ENCODE measurements at places on chromosomes 11 and 22.

- DNase-seq = no peak
Observed at GRCh38 chr11:33160136-33160535, 1.1 kb downstream of the CSTF3 start.

GRCh38 chr11:2585566-2586086 is 114.2 kb downstream of the KCNQ1OT1 start:
- DNase-seq = no peak

DNA sequence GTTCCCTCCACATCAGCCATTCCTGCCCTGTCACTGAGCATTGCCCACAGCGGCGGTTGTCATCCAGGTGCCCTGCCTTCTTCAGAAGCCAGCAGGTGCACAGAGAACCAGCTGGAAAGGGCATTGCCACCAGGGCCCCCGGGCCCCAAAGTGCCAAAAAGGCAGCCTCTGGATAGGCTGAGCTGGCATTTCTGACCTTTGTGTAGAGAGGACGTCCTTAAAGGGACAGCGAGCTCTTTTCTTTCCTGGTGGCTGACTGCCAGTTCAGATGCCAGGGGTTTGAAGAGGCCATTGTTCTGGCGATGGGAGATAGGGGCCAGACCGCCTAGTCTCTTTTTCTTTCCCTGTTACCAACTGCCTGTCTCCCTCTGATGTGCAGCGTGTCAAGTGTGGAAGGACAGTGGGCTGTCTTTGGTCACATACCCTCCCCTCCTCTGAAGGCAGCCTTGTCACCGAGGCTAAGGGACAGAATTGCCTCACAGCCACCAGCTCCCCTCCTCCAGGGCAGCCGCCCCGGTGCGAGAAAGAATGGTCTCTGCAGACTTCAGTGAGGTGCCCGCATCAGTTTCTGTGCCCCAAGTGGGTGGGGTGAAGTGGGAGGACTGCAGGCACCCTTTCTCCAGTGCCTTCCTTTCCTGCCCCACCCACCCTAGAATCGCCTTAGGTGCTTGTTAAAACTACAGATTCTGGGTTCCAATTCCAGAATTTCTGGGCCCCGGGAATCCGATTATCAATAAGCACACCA is 109.6 kb downstream of the SCN3B start:
- no peak for DNase-seq

DNA sequence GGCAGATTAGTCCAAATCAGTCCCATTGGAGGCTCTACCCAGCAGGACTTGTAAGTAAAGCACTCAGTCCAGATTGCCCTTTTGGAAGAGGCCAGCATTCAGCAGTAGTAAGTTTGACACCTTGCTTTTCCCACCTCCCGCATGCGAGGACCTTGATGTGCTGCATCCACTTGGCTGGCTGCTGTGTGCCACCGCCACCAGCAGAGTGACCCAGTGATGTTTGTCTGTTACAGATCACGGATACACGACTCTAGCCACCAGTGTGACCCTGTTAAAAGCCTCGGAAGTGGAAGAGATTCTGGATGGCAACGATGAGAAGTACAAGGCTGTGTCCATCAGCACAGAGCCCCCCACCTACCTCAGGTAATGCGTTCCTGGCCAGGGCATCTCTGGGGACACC is 6.6 kb downstream of the SMARCB1 start:
- no peak for DNase-seq

DNA sequence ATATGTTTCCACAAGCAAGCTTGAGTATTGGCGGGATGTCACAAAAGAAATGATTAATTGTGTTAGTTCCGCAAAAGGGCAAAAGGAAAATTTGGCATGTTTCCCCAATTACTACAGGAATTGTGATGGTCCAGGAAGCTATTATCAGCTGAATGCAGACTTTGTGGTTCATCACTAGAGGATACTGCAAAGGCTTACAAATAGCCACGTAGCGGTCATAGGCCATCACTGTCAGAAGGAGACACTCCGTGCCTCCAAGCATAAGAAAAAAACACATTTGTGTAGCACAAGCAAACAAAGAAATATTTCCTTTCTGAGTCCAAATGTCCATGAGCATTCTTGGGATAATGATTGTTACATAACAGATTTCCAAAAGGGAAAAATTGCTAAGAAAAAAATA is 1.8 kb downstream of the OR10AG1 start:
- DNase-seq = no peak

DNA sequence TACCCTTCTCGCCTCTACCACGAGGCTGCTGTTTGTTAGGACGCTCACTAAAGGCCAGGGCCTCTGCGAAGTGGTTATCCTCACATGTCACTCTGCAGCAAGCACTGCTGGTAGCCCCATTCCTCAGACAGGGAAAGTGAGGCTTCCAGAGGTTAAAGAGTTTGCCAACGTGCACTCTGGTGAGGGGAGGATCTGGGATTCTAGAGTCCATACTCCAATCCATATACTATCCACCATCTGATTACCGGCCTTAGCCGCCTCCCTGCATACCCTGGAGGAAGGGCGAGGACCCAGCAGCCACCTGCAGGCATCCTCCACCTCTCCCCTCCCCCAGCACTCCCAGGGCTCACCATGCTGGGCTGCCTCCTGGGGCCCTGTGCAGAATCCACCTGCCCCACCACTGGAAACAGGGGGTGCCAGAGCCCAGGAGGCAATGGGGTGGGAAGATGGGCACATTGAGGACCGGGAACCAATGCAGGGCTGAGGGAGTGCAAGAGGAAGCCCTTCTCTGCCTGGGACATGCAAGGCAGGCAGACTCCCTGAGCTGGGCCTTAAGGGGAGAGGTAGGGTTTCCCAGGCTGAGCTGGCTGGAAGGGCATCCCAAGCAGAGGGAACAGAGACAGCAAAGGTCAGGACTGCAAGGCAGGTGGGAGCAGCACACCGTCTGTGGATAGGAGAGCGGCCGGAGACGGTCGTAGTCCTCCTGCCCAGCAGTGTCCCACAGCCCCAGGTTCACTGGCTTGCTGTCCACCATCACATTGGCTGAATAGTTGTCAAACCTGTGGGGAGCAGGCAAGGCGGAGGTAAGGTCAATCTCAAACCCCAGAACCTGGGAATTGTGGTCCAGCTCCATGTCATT is 11.7 kb downstream of the RAC2 start:
- no peak for DNase-seq

GRCh38 chr22:30695351-30695851 is 727 bp downstream of the OSBP2 start:
- no peak for DNase-seq

- DNase-seq = no peak
Observed at GRCh38 chr11:3155216-3155615, 9.9 kb downstream of the OSBPL5 start.

- DNase-seq = no peak
Observed at GRCh38 chr11:14636119-14636518, 7.5 kb upstream of the PDE3B start.

- no peak for DNase-seq
Observed at GRCh38 chr11:130089674-130090073, 20.0 kb downstream of the APLP2 start.

DNA sequence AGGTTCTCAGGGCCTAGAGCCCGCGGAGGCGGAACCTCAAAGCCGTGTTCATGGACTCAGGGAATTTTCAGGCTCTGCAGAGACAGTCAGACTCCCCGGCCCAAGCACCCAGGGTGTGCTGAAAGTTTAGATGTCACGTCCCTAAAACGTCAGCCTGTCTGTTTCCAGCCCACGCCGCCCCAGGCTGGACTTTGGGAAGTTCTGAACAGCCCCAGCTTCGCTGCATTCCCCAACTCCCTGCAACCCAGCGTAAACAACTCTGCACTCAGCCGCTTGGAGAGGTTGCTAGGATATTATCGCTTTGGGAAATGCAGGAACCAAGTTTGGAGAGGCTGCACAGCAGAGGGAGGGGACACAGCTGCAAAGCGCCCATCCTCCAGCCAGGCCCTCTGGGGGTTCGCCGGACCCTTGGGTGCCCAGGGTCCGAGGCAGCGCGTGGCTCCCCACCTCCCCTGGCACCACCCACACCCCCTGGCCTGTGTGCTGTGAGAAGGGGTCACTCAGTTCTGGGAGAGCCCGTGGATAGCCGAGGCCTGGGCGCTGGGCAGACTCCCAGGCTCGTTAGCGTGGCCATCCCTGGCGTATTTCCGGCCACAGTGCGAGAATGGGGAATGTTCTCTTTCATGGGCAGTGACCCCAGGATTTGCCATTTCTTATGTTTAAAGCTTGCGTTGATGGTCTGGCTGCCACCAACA is 120.5 kb upstream of the FGF3 start:
- DNase-seq = no peak

GRCh38 chr22:46984751-46985506 is 222.5 kb downstream of the TBC1D22A start:
- DNase-seq = no peak

DNA sequence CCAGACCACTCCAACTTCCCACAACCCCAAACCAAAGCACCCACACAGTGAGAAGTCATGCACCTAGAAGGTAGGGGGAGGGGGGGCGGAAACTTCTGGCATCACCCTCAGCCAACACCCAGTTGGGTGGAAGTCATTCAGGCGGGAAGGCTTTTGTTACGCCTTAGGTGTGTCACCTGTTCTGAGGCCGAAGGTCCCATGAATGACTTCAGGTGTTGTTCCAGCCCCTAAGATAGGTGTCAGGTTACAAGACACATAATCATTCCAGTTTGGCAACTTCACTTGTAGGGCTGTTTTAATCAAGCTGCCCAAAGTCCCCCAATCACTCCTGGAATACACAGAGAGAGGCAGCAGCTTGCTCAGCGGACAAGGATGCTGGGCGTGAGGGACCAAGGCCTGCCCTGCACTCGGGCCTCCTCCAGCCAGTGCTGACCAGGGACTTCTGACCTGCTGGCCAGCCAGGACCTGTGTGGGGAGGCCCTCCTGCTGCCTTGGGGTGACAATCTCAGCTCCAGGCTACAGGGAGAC is at the start of gene TMPRSS4:
TMPRSS4 (plus strand) TSS at position 325 of the 528 bp plus-strand sequence. CDS start 225 bp downstream, outside the sequence.
- no peak for DNase-seq

GRCh38 chr11:75338516-75339208 is 12.8 kb downstream of the ARRB1 start:
- DNase-seq = no peak

DNA sequence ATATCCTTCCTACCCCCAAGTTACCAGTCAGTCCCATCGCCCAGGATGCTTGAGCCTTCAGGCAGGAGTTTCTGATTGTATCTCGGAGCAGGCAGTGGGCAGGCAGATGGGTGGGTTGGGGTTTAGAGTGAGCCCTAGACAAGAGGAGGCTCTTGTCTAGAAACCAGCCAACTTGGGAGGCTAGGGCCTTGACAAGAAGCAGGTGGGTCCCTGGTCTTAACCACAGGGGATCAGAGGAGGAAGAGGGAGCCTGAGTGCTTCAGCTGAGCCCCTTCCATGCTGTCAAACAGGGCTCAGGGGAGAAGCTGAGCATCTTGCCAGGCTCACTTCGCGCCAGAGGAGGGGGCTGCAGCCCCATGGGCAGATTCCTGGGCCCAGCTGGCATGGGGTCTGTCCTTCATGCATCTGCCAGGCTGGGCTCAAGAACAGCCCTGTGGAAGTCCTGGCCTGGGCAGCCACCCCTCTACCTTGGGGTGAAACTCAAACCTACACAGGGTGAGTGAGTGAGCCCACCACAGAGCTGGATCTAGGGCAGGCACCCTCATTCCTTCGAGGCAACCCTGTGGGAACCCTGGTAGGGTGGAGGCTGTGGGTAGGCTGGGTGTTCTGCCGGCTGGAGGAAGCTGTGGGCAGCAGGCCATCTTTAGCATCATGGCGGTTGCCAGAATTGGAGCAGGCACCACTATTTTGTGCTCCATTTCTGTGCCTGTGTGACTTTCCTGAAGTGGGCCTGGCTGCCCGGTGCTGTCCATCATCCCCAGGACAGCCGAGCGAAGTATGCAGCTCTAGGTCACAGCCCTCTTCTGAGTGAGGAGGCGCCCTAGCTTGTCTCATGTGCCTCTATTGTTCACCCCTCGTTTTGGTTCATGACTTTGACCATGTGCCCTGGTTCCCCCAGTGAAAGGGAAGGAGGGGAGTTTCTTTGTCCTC is 108.1 kb downstream of the MORC2 start:
- no peak for DNase-seq

- DNase-seq = no peak
Observed at GRCh38 chr11:16924826-16925560, 89.2 kb downstream of the PLEKHA7 start.

GRCh38 chr11:18229501-18229900 is 7.1 kb downstream of the SAA4 start:
- no peak for DNase-seq

DNA sequence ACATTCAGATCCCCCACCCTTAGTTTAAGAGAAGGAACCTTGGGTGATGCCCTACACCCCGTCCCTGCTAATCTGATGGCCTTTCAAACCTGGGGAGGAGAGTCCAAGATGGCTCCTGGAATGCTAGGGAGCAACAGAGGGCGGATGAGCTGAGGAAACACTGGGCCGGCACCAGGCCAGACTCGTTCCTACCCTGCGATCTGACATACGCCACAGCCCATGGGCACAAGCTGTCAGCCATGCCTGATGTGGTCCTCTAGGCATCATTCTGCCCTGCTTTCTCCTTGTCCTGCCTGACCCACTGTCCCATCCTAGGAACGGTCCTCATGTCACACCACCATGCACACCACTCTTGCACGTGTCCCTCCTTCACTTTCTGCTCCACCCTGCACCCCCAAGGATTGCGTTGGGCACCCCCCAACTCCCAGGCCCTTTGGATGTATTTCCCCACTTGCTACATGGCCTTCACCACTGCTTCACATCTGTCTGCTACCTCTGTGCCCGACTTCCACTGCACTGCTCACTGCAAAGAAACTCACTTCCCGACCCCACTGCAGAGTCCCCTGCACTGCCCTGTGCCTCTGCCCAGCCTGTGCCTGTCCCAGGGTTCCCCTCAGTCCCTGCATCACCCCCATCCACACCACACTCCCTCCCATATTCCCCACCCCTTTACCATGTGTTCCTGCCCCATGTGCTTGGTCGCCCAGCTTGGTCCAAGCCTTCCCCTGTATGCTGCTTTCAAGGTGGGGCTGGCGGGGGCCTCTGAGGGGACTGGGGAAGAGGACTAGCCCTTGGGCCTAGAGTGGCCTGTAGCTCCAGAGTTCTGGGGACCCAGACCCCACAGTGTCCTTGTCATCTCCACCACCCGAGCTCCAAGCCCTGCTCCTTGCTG is 29.2 kb downstream of the USP35 start:
- no peak for DNase-seq

GRCh38 chr11:63227521-63228107 is 15.8 kb downstream of the SLC22A25 start:
- no peak for DNase-seq

DNA sequence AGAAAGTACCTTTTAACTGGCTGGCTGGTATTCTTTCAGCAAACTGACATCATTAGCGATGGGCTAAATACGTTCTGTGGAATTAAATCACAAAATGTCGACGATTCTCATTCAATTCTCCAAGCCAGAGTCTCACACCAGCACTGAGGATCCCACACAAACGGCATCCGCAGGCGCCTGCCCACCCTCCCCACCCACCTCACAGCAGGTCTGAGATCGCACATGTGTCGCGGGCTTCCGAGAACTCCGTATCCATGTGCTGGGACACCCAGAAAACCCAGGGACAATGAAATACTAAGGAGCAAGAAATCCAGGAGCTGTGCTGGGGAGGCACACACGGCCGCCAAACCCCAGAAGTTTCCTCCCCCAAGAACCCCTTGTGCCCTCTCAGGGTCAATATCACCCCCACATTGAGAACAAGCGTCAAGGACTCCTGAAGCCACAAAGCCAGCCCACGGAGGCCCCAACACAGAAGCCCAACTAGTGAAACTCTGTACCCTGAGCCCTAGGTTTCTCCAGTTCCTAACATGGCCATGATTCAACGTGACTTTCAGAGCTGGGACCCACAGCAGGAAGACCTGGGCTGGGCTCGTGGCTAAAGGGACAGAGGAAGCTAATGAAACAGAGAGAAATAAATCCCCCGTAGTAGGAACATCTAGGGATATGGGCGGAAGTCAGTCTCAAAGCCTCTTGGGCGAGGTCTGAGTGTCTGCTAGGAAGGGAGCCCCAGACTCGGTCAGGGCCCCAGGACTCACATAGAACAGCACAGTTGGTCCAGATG is 8.0 kb downstream of the TOLLIP start:
- DNase-seq = no peak

All from activated effector memory CD4-positive, alpha-beta T cell treated with Interleukin-2 at 50 U/mL for 16 hours (primary cell).